ENCODE measurements at places on chromosomes 4 and X. TPM values are rescaled to one million over a fixed set of nuclear protein-coding genes. Genes with fewer than 3 reads are reported as not detected.

DNA sequence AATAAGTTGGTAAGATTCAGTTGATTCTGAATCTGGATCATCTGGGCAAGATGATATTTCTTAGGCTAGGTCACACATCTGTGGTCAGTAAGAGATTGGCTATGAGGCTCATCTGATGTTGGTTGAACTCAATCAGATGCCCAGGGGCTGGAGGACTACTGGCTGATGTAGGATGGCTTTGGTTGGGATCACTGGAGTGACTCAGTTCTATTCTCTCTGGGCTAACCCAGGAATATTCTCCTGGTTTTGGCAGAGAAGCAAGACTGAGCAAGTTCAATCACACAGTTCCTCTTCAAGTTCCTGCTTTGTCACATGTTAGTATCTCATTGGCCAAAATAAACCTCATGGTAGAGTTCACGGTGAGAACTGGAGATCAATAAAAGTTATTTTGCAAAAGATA lies 902.3 kb upstream of the SLIT2 start:
- no peaks in the 10 kb centered on the region for H3K36me3 ChIP-seq
- H3K27ac ChIP-seq = no peak overlapping the region
- no peak overlapping the region for H3K4me3 ChIP-seq
- no peaks in the 10 kb centered on the region for H3K27me3 ChIP-seq
- DNase-seq = no peak

DNA sequence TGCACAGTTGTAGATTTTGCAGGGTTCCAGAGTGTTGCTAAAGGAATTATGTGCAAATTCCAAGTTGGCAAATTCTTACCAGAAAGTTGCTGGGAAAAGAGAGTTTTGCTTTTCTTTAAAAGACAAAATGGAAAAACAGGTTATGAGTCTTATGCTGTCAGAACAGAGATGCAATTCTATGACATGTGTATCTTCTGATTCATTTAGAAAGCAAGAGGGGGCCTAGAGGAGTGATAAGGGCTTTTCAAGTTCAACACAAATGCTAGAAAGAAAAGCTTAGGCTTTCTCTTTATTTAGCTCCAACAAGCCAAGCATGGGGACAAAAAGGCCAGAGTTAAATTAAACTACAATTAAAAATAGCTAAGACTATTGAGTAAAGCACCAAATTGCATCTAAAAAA lies 72.4 kb upstream of the GATB start:
- no peak for DNase-seq
- H3K36me3 ChIP-seq = no peaks in the 10 kb centered on the region
- no peaks in the 10 kb centered on the region for H3K27me3 ChIP-seq

GRCh38 chr4:139167774-139168444 lies 9.1 kb downstream of the ELF2 start:
- H3K27me3 ChIP-seq = no peaks in the 10 kb centered on the region
- no peaks in the 10 kb centered on the region for H3K36me3 ChIP-seq
- peak; percentile 87 for DNase-seq
- H3K4me3 ChIP-seq = no peak overlapping the region
- H3K27ac ChIP-seq = peak overlapping the region; percentile 27

Gene SPATA18
- total RNA-seq = 28.9 TPM

Gene VSIG1
- 1.8 TPM for total RNA-seq

DNA sequence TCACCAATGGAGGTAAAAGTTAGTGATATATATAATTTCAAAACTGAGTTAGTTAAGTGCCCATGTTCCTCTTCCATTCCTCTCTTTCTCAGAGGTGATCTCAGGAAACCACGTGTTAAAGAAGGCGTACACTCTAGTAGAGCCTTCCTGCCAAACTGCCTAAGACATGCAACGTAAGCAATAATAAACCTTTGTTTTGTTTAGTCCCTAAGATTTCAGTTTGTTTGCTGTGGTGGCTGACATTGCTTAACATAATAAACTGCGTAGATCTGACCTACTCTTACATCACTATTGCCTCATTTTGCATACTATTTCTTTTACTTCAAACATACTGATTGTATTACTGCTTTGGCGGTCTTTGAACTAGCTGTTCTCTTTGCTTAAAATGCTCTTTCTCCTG lies 99.2 kb downstream of the JADE1 start:
- no peak overlapping the region for H3K27ac ChIP-seq
- peaks cover 13% of the 10 kb centered on the region for H3K4me1 ChIP-seq
- peaks cover 5% of the 10 kb centered on the region for H3K36me3 ChIP-seq
- H3K27me3 ChIP-seq = no peaks in the 10 kb centered on the region
- H3K4me3 ChIP-seq = no peak overlapping the region

DNA sequence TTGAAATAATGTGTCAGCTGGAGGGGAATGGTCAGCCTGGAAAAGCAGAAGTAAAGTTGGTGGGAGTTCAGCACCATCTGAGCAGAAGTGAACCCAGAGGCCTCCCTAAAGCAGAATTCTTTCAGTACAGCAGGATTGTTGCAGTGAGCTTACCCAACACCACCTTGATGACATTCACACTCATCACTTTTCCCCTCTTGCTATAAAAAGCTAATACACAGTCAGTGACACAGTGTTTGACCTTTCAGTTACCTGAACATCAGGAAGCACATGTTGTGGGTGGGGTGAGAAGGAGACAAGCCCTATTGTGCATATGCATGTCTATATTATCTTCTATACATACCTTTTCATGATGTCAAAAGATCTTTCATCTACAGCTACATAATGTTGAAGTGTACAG lies 624.7 kb upstream of the ZFP42 start:
- H3K4me1 ChIP-seq = no peaks in the 10 kb centered on the region
- DNase-seq = no peak
- H3K27ac ChIP-seq = no peak overlapping the region
- no peaks in the 10 kb centered on the region for H3K36me3 ChIP-seq
- no peak overlapping the region for H3K4me3 ChIP-seq

- no peak overlapping the region for H3K4me3 ChIP-seq
- H3K27ac ChIP-seq = peak overlapping the region; percentile 20
- no peaks in the 10 kb centered on the region for H3K4me1 ChIP-seq
- peak; percentile 65 for DNase-seq
These were observed 139.9 kb downstream of the NDST3 start for GRCh38 chr4:118173956-118174725.

DNA sequence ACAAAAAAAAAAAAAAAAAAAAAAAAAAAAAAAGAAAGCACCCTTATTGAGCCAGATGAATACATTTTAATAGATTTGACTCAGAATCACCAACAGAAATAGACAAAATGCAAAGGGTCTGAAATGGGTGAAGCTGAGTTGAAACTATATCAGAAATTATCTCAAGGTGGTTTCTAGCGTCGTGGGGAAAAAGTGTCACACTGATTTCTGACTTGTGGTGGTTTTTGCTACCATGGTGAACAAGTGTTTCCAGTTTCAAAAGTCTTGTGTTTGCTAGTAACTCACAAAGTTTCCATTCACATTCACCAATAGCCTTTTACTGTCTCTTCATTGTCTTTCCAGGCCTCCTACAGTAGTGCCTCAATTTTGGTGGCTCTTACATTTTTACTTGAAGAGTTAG lies 135.5 kb downstream of the ARHGAP24 start:
- H3K4me1 ChIP-seq = no peaks in the 10 kb centered on the region
- DNase-seq = no peak
- no peaks in the 10 kb centered on the region for H3K27me3 ChIP-seq
- H3K36me3 ChIP-seq = no peaks in the 10 kb centered on the region
- no peak overlapping the region for H3K4me3 ChIP-seq
- no peak overlapping the region for H3K27ac ChIP-seq

DNA sequence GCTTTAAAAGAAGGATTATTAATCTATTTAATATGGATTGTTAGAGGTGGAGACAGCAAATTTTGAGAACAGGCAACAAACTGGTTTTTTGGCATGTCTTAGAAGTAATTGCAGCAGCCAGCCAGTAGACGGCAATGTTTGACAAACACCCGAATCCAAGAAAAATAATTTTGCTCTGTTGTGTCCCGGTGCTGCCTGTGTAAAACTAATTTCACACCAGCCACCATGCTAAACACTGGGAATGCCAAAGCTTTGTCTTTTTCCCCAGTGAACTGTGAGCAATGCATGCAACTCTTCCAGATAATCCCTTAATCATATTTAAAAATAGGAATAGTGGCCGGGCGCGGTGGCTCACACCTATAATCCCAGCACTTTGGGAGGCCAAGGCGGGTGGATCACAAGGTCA lies 25.9 kb downstream of the SMIM31 start:
- DNase-seq = peak; percentile 64
- no peaks in the 10 kb centered on the region for H3K36me3 ChIP-seq
- no peak overlapping the region for H3K27ac ChIP-seq
- no peak overlapping the region for H3K4me3 ChIP-seq
- no peaks in the 10 kb centered on the region for H3K4me1 ChIP-seq
- no peaks in the 10 kb centered on the region for H3K27me3 ChIP-seq

Gene OPRPN
- not detected for total RNA-seq

DNA sequence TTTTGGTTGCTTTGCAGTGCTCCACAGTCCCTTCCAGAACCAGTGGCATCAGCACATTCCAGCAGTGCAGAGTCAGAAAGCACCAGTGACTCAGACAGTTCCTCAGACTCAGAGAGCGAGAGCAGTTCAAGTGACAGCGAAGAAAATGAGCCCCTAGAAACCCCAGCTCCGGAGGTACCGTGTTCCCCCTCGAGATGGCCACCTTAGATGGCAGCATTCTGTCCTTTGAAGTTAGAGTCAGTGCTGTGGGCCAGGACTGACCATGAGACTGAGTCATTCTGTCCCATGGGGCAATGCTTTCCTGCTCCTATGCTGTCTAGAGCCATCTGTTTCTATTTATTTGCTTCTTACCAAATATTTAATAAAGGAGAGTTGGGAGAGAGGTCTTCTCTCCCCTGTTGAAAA lies 112.3 kb downstream of the KLHL8 start:
- DNase-seq = peak; percentile 72
- H3K36me3 ChIP-seq = peaks cover 65% of the 10 kb centered on the region
- no peaks in the 10 kb centered on the region for H3K27me3 ChIP-seq
- peak overlapping the region; percentile 22 for H3K4me3 ChIP-seq
- peaks cover 23% of the 10 kb centered on the region for H3K4me1 ChIP-seq

Gene TCP11X2
- not detected for total RNA-seq

GRCh38 chrX:38796946-38797345 lies 4.3 kb upstream of the MID1IP1 start:
- peaks cover 6% of the 10 kb centered on the region for H3K36me3 ChIP-seq
- peaks cover 20% of the 10 kb centered on the region for H3K4me1 ChIP-seq
- no peak overlapping the region for H3K4me3 ChIP-seq
- no peak for DNase-seq
- peaks cover 27% of the 10 kb centered on the region for H3K27me3 ChIP-seq

- peaks cover 10% of the 10 kb centered on the region for H3K4me1 ChIP-seq
- H3K27me3 ChIP-seq = peaks cover 51% of the 10 kb centered on the region
- H3K4me3 ChIP-seq = no peak overlapping the region
- H3K36me3 ChIP-seq = peaks cover 3% of the 10 kb centered on the region
These were observed 112.6 kb downstream of the EFNB1 start for GRCh38 chrX:68941385-68941952.

Measured in MCF 10A (cell line).